CD4-positive, CD25-positive, alpha-beta regulatory T cell (primary cell): ENCODE measurements at places on chromosomes 4 and X.

DNA sequence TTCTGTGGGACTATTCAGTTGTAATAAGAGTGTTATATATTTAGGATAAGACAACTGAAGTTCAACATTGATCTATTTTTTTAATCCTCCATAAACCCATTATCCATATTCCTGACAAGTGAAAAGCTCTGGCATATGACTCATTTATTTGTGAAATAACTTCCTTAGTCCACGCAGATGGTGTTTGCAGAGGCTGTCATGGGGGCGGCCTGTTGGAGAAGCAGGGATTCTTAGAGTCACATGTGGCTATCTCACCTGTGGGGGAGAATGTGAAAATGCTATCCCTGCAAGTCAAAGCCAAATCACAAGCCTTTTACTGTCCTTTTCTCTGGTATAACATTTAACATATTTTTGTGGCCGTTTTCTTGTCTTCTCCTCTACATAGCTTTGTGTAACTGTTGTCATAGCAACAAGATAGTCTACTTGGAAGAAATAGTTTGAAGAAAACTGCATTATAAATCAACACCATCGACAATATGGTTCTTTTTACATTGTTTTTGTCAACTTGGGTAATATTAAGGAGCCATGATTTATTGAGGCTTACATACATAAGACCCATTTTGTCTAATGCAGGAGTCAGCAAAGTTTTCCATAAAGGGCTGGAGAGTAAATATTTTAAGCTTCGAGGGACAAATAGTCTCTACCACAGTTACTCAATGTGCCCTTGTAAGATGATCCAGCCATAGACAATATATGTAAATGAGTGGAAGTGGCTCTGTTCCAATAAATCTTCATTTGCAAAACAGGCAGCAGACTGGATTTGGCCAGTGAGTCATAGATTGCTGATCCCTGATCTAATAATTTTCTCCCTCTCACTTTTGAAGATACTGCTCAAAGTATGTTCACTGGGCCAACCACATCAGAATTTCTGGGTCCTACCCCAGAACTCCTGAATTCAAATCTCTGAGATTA lies 395.0 kb downstream of the DTHD1 start:
- DNase-seq, result no peak

DNA sequence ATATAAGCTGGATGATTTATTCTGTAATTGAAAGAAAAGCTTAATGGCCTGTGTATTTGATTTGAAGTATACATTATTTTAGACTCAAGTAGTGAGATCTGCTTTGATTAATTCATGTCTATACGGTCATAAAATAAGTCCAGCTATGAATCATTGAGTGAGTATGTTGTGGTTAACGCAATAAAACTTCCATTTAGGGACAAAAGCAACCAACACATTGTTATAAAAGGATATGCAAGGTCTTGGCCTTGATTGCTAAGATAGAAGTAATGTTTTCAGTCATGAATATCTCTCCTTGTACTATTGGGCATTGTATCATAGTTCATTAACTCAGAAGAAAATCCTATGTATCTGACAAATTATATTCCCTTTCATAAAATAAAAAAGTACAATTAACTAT lies 162.1 kb downstream of the EPHA5 start:
- no peak for DNase-seq

DNA sequence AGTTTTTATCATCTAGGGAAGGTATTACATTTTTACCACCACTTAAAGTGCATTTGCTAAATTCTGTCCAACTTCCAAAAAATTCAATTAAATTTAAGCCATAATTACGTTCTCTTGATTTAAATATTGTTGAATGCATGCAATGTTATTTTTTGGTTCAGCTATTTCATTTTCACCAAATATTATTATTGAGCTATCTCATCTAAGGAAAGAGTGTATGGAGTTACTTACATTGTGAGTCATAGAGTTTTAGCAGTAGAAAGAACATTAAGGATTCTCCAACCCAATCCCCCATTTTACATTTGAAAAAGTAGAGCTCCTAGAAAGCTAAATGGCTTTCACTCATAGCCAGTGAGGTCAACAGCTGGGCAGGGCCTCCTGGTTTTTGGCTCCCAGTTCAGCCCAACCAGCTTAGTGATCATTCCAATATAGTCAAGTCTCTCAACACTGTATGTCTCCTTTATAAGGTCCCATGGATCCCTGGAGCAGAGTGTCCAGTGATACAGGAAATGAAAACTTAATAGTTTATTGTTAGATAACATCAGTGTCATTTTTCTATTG lies 60.5 kb downstream of the NDNF start:
- no peak for DNase-seq

- no peak for DNase-seq
These were observed 68.4 kb downstream of the DHRSX start for GRCh38 chrX:2432298-2432863.

DNA sequence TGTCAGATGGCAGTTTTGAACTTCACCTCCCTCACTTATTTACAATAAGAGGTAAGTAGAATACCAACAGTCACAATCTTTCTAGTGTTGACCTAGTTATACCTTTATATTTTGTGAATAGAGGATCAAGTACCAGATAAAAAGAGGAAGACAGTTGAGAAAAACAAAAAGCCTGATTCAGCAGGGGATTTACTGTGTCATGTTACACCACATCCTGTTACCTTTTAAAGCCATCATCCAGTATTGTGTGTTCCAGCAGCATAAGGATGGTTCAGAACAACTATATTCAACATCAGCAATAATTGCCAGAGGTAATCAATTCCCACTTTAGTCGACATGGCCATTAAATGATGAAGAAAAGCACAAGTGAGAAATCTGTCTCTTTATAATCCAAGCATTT lies 21.3 kb upstream of the CXCL6 start:
- no peak for DNase-seq

DNA sequence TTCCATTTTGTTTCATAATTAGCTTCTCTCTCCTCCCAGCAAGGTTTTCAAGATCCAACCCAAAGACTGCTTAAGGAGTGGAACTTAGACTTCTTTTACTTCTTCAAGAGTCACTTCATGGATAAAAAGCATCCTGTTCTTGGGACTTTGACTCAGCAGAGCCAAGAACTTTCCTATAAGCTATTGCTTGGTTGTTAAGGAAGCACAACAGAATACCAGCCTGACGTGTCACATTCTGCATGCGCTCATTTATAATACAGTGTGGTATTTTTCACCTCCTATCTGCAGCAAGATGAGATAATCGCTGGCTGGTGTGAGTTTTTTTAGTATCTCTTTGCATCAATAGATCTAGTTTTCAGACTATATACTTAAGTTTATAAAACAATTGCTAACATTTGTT lies 152.1 kb downstream of the PALLD start:
- no peak for DNase-seq
